ENCODE measurements at places on chromosomes 11 and 22.

DNA sequence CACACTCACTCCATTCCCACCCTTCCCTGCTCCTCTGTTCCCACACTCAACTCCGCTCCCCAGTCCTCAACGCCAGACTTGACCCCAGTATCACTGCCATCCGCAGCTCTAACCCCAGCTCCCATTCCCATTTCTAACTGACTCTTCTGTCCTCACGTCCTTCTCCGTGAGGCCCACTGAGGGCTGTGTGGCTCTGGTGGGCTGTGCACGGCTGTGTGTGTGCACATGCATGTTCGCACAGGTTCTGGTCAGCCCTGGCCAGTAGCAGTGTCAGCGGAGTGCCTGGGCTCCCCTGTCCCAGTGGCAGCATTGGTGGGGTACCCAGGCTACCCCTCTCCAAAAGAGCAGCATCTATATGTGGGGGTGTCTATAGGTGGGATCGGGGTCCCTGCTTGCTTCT lies 5.0 kb downstream of the CAPN1 start:
- no peak for DNase-seq

DNA sequence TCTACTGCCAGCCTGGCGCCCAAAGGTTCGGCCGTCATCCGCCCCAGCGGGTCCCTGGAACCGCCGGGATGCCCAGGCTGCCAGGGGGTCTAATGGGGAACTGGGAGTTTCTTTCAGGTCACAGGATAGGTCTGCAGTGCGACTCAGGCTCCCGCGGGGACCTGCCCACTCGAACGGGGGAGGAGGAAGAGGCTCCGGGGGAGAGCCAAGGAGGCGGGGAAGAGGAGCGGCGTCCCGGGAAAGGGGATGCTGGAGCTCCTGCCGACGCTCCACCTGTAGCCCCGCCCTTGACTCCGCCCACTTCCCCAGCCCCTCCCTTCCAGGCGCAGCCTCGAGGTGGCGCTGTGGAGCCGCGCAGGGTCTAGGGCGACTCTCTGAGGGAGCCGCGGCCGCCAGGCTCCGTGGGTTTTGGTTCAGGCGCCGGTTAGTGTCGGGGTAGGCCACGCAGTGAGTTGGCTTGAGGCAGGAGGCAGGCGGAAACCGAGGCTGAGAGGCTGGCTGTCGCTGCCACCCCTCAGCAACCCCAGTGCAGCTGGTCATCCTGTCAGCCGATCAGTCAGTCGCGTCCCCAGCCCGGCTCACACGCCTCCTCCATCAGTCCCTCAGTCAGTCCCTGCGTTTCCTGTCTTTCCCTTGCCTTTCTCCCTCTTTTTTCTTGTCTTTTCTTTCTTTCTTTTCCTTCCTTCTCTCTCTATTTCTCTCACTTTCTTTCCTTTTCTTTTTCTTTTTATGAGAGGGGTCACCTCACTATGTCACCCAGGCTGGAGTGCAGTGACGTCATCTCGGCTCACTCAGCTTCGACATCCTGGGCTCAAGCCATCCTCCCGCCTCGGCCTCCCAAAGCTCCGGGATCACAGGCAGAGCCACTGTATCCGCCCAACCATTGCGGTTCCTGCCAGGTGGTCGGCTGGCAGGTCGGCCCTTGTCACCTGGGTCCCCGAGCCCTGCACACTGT lies 26.4 kb downstream of the YWHAH start:
- DNase-seq: peak; percentile 83

DNA sequence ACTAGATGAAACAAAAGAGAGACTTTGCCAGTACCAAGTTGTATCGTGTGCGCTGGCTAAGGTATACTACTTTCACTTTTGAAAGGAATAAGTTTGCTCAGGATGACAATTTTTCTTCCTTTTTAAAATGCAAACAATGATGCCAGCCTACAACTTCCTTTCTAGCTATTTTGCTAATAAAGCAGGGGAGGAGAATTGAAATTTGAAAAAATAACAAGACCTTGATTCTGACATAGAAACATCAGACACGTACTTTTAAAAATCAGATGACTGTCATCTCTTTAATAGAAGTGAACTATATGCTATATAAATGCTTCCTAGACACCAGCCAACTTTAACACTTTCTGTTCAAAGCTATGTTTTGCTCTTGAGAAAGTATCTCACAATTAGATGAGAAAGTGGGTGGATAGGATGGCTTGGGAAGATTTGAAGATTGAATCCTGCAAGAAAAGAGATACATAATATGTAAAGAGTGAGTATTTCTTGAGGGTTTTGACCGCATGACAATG lies 41.7 kb upstream of the BLID start:
- DNase-seq: no peak

GRCh38 chr11:134951305-134951700 lies 539.3 kb upstream of the B3GAT1 start:
- DNase-seq: no peak

DNA sequence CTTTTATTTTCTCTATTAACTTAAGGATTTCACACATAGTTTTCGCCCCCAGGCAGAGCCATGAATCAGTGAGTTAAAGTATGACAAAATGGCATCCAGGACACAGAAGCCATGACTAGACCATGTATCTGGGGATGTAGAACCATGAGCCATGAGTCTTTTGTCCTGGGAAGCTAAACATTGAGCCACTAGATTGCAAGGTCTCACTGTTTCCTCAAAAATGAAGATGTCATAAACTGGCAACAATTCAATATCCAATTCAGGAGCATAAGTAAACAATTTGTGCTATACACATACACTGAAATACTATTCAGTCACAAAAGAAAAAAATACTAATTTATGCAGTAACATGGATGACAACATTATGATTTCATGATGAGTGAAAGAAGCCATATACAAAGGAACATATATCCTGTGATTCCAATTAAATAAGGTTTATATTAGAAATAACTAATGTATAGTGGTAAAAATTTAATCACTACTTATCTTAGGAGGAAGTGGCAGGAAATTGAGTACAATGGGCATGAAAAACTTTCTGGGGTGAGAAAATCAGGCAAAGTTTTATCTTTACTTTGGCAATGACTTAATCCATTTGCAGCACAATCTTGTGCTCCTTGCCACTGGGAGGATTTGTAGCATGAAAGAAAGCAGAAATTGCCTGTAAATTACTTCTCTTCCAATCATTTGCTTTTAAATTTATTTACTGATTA lies 28.5 kb upstream of the CARD16 start:
- no peak for DNase-seq

DNA sequence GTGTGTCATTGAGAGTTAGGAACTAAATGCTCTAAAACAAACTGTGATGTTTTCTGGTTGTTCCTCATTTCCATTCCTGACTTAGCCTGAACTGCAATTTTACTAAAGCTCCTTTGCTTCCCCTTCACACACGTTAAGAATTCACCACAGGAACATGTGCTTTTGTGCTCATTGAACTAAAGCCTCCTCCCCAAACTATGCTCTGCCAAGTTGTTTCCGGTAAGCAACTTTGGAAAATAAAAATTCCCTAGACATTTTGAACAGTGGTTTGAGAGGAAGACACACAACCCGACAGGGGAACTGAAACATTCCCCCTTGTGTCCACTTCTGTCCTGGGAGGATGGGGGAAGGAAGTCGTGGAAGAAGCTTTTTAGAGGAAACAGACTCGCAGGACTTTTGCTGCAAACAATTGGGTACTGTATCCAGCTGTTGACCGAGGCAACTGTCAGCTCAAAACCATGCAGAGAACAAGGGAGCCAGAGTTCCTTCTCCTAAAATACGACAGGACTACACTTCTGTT lies 66.9 kb downstream of the GAB2 start:
- DNase-seq: no peak

GRCh38 chr11:111358038-111359001 lies 20.8 kb downstream of the POU2AF1 start:
- no peak for DNase-seq

- peak; percentile 32 for DNase-seq
These were observed 624 bp downstream of the CBL start for GRCh38 chr11:119206511-119207414.

GRCh38 chr11:11468954-11469353 lies 115.9 kb upstream of the CSNK2A3 start:
- no peak for DNase-seq

DNA sequence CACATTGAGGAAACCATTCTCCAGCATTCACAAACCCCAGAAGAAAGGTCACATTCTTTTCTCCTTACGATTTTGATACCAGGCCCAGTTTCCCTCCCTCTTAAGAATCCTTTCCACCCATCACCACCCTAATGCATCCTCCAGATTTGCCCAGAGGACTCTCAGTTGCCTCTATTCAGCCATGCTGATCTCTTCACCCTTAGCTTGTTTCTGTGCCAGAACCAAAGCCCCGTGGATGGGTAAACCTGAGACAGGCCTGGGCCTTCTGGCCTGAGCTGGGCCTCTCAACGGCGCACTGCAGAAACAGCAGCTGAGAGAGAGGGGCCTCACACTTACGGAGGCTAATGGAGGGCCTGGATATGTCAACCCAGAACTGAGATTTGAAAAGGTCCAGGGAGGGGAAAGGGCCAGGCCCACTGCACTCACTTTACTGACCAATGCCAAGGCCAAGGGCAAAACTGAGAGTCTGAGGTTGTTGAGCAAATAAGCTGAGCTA lies 32.2 kb upstream of the OAF start:
- DNase-seq: no peak

DNA sequence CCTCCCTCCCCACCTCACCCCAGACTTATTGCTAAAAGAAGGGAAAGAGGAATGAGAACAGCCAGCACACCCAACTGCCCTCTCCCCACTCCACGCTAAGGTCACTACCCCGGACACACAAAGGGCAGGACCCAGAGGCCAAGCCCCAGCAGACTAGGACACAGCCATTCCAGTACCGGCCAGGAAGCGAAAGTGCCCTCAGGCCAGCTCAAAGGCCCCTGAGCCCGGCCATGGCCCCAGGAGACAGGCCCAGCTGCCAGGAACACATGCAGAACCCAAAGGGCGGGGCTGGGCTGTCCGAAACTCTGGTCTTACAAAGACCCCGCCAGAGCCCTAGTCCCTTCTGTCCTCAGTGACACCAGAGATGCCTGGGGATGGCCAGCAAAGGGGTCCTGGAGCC lies 5.5 kb downstream of the RCOR2 start:
- DNase-seq: no peak

- no peak for DNase-seq
These were observed 530 bp downstream of the USP35 start for GRCh38 chr11:78189174-78189724.

GRCh38 chr22:46606886-46607285 lies 13.3 kb upstream of the GRAMD4 start:
- no peak for DNase-seq

GRCh38 chr11:107118025-107118720 lies 99.9 kb upstream of the GUCY1A2 start:
- no peak for DNase-seq

- DNase-seq: no peak
These were observed 82.6 kb upstream of the PDGFD start for GRCh38 chr11:104246590-104246989.

- DNase-seq: no peak
These were observed 28.3 kb upstream of the WNT11 start for GRCh38 chr11:76234416-76235232.

DNA sequence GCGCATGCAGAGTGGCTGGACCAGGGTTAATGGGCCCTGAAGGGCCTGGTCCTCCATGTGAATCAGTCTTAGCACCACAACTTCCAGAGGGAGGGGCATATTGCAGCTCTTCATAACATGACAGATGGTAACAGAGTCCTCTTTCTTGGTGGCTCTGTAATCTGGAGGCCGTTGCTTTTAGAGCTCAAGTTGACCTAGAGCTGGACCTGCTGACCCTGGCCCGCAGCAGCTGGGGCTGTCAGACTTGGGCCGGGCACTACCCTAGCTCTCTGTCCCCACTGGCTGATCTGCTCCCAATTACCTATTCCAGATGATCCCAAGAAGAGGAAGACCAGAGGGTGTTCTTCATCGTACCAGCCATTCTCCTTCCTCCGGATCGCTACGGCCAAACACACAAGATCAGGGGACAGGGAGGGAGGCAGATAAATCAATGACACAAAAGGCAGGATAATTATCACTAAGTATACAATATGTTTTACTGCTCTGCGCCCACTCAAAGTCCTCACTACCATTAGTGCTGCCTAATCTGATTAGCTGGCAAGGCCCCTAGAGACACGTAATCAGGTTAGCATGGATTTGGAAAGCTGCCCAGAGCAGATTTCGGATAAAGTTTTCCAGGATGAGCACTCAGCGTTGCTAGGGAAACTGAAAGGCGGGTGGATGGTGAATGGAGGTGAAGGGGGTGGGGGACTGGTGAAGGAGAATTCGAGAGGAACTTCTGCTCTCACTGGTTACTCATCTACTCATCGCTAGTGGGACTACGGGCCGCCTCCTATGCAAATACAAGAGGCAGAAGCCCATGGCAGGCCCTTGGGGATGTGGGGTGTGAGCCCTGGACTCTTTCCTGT lies 64.5 kb upstream of the PHOX2A start:
- peak; percentile 99 for DNase-seq

DNA sequence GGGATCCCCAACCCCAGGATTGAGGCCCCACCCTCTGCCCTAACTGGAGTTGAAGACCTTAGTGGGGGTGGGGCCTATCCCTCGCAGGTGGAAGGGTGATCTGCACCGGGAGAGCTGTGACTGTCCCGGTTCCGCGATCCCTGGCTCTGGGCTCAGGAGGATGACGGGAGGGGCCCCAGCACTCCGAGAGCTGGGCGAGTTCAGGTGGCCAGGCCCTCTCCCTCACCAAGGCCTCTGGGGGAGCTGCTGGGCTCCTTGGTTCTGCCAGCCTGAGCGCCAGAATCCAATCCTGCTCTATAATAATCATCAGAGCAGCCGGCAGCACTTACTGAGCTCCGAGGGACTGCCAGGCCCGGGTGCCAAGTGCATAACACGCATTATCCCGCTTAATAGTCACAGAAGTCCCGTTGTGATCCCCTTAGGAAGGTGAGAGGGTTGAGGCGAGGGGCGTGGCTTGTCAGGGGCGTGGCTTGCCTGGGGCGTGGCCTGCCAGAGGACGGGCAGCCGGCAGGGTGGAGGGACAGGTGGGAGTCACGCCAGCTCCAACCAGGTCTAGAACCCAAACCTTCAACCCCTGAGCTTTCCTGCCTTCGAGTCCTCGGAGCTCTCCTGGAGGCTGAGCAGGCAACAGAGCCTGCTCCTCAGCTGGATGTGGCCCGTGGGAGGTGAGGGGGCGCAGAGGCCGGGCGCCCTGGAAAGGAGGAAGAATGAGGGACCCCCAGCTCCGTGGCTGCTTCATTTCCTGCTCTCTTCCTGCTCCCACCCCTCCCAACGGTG lies 7.3 kb upstream of the SYT7 start:
- DNase-seq: peak; percentile 59

DNA sequence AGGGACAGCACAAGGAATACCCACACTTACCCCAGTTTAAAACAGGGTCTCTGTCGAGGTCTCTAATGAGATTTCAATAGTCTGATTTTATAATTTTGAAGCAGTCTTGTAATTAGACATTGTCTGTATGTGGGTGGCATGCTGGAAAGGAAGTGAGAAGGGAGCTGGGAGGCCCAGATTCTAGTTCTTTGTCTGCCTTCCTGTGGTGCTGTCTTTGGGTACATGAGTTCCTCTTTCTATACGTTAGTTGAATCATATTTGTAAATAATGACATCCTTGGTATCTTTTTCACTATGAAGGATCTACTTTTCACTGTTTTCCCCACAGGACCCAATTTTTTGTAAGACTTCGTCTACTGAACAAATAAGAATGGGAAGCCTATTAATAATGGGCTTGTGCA lies 42.0 kb upstream of the TENM4 start:
- no peak for DNase-seq

Measured in NCI-H524 (cell line).